ENCODE measurements at places on chromosomes 12 and 14.

DNA sequence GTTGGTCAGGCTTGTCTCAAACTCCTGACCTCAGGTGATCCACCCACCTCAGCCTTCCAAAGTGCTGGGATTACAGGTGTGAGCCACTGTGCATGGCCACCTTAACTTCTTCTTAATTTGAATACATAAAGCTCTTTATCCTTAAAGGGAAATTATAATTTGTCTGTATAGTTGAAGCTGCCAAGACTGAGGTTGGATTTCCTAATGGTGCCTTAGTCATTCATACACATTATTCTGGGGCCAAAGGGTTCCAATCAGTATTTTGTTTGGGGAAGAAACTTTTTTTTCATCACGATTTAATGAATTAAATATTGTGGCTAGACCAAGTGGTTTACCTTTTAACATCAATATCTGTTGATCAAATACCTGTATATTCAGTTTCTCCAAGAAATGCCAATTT is 135.9 kb downstream of the SYT1 start:
- DNase-seq: no peak

DNA sequence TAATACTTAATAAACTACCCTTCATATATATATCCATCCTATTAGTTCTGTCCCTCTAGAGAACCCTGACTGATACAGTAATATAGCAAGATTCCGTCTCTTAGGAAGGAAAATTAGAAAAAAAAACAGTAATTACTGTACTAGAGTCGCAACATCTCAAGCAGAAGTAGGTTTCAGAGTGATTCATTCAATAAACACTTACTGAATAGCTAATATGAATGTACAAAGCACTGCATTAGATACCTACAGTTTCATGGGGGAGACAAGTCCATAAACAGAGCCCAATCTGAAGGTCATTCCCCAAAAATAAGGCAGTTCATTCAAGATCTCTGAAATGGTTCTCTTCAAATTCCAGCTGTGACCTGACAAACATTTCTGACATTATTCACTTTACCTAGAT is 9.9 kb downstream of the CERS5 start:
- no peak for DNase-seq

DNA sequence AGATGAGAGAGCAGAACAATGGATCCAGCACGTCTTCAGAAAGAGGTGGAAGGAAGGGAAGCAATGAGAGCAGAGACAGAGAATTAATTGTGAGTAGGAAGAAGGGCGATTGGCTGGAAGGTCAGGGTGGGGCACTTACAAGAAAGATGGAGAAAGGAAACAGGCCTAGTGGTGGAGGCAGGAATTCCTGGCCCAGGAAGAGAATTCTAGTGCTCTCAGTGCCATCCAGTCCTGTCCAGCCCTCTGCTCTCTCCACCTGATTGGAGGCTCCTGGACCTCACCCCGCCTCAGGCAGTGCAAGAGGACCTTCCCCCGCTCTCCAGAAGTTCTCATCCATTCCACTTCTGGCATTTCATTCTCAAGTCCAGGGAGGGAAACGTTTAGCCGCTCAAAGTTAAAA is 43.0 kb downstream of the NGB start:
- no peak for DNase-seq

DNA sequence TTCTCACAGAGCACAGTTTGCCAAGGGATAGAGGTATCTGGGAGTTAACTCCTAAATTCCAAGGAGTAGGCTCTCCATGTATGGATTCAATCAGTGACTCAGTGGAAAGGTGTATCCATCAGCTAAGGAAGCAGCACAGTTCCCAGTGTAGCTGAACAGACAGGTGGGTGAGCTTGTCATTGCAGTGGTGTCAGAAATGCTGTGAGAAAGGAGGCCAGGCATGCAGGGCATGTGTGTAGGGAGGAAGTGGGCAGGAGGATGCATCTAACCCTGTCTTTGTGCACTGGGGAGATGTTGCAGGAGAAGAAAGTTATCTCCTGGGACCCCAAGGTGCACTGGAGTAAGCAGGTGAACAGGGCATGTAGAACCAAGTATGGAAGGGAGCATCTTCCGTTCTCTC is 539.0 kb downstream of the VRK1 start:
- no peak for DNase-seq

GRCh38 chr12:65164244-65164643 is 5.1 kb upstream of the LEMD3 start:
- no peak for DNase-seq

DNA sequence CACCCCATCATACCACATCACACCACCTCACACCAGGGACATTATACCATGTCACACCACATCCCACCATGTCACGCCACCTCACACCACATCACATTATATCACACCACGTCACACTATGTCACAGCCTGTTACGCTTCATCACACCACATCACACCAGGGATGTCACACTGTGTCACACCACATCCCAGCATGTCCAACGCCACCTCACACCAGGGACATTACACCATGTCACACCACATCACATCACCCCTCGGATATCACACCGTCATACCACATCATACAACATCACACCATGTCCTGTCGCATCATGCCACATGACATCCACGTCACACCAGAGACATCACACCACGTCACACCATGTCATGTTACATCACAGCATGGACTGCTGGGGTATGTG is 235.5 kb downstream of the TMEM121 start:
- DNase-seq: no peak

DNA sequence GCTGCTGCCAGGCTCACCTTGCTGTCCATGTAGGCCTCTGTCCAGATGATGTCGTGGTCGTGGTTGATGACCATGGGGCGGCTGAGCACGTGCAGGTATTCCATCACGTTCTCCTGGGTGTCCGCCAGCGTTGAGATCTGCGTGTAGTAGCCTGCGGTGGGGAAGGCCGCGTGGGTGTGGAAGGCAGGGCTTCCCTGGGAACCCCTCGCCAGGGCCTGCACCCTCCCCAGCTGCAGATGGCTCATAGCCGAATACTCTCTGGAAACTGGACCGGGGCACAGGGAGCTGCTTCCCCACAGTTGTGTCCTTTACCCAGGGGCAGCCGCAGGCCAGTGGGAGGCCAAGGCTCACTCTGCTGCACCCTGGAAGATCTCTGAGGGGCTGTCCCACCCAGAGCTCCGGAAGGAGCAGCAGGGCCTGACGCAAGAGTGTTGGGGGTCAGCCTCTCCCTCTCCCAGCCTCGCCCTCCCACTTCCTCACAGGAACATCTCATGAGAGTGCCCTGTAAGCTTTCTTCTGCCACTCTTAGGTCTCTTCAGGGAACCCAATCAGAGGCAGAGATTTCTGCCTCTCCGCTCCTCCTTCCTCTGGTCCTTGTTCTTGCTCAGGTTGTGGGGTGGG is 35.5 kb downstream of the CACNA2D4 start:
- no peak for DNase-seq

DNA sequence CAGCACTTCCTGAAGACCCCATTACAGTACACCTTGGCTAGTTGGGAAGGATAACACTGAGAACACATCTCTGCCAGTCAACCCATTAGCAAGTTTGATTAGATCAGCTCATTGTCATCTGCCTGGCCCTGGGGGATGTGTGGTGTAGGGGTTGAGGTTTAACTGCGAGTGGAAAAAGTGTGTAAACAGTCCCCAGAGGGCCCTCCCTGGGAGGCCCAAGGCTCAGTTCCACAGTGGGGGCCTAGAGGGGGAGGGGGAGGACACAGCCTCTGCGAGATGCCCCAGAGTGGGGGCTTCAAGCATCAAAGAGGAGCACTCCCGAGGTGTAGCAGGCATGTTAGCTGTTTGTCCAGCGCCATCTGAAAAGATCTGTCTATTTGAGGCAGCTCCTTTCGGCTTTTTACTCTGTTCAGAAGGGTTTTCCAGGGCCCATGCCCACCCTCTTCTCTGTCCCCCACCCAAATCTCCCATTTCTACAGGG is 344 bp downstream of the LPAR5 start:
- no peak for DNase-seq

- peak; percentile 89 for DNase-seq
These were observed 343.0 kb downstream of the BMP4 start for GRCh38 chr14:53613404-53614253.

GRCh38 chr12:110107369-110108281 is 16.5 kb upstream of the IFT81 start:
- peak; percentile 75 for DNase-seq

GRCh38 chr14:20346713-20347112 is 3.3 kb downstream of the PARP2 start:
- DNase-seq: no peak

DNA sequence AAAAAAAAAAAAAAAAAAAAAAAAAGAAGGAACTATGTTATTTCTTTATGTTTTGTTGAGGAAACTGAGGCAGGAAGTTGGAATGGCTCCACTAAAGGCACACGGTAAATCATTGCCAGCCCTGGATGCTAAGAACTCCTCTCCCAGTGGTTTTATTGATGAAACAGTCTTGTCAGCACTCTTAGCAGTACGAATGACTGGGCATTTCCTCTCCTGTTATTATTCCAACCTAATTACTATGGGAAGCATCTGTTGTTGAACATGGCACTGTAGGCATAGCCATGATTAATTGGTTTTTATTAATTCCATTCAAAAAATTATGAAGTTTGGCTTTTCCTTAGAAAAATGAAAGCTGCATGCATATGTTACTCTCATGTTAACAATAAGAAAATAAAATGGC is 1387.1 kb upstream of the TMEM132C start:
- DNase-seq: no peak

DNA sequence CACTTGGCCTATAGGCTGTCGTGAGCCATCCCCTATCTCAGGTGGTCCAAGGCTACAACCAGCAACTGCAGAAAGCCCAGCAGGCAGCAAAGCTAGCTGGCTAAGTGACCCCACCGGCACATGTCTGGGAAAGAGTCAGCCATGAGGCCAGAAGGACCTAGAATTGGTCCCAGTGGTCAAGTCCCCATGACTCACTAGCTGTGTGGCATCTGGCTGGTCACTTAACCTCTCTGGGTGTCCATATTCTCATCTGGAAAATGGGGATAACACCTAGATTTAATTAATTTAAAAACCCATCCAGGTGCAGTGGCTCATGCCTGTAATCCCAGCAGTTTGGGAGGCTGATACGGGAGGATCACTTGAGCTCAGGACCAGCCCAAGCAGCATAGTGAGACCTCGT is 37.6 kb downstream of the SYNE3 start:
- no peak for DNase-seq

- no peak for DNase-seq
These were observed 205.9 kb downstream of the PHLDA1 start for GRCh38 chr12:75825686-75826085.

- DNase-seq: no peak
These were observed 2.9 kb downstream of the TCHP start for GRCh38 chr12:109902891-109903418.

DNA sequence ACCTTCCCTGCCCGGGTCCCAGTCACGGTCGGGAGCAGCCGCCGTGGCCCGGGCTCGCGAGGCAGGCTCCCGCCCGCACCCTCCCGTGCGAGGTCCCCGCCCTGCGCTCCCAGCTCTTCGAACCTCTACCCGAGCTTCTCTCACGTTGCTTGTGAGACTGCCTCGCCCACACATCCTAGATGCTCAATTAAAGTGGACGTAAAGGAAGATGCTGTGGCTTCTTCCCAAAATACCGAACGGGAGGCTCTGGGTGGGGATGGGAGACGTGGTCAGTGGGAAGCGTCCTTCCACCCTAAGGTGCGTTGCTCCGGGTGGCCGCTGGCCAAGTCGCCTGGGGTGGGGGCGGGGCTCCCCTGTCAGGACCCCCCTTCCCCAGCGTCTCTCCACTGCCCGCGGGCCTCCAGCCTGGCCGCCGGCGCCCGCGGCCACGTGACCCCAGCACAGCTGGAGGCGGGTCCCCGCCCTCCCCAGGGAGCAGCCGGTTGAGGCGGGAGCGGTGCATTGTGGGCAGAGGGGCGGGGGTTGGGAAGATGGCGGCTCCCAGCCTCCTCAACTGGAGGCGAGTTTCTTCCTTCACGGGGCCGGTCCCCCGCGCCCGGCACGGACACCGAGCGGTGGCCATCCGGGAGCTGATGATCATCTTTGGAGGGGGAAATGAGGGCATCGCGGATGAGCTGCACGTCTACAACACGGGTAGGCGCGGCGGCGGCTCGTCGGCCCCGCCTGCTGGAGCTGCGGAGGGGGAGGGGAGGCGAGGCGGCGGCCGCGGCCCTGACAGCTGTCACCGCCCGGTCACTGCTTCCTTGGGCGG is at the start of gene HCFC2:
Gene HCFC2 (plus strand): TSS at position 501 of the 811 bp plus-strand sequence. CDS start 30 bp downstream, at position 531.
- peak; percentile 97 for DNase-seq

GRCh38 chr14:91358025-91358319 is 59.6 kb downstream of the CCDC88C start:
- no peak for DNase-seq

DNA sequence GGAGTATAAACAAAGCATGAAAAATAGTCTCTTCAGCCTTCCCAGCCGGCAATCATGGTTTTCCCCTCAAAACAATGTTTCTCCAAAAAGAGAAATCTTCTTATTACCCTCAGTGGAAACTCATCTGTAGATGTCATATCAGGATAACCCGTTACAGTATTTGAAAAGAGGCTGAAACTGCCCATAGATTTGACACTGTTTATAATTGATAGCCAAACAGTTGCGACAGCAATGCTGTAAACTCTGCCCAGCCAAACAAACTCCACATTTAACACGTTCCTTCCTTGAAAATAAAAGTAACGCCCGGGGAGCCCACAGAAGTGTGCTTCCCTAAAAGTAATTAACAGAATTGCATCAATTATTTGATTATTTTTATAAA is 201.3 kb upstream of the FOXN3 start:
- DNase-seq: no peak

GRCh38 chr12:41221491-41221890 is 33.4 kb downstream of the PDZRN4 start:
- DNase-seq: no peak

- peak; percentile 33 for DNase-seq
These were observed 83.1 kb downstream of the KCNMB4 start for GRCh38 chr12:70449074-70449752.

GRCh38 chr14:102806447-102806846 is 29.2 kb downstream of the TRAF3 start:
- no peak for DNase-seq

- DNase-seq: no peak
These were observed 922.7 kb downstream of the VRK1 start for GRCh38 chr14:97719931-97720330.

DNA sequence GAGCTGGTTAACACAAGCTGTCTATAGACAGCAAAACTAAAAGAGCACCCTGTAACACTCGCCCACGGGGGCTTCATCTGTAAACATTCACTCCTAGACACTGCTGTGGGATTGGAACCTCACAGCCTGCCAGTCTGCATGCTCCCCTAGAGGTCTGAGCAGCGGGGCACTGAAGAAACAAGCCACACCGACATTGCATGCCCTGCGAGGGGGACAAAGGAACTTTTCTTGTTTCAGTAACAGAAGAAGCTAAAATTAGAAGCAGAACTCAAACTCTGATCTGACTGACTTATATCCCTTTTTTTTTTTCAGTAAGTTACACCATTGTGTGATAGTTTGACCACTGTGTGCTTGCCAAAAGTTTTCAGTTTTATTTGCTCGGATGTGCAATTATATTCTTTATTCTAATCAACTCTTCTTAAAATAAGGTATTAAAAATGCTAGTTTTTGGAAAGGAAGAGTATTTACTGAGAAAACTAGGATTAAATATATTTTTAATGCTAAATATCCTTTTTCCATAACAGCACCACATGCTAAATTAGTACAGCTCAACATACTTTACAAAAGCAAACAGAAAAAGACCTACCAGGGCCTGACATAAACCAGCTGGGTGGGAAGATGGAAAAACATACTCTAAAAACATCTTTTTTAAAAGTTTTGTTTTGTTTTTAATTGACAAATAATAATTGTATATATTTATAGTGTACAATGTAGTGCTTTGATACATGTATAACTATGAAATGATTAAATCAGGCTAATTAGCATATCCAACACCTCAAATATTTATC is 100.2 kb downstream of the EPS8 start:
- DNase-seq: no peak

- no peak for DNase-seq
These were observed 73.1 kb upstream of the AMN1 start for GRCh38 chr12:31801872-31802271.

All from A549 (cell line).